ENCODE measurements at places on chromosomes 12 and 14. TPM values are rescaled to one million over a fixed set of nuclear protein-coding genes. Genes with fewer than 3 reads are reported as not detected.

DNA sequence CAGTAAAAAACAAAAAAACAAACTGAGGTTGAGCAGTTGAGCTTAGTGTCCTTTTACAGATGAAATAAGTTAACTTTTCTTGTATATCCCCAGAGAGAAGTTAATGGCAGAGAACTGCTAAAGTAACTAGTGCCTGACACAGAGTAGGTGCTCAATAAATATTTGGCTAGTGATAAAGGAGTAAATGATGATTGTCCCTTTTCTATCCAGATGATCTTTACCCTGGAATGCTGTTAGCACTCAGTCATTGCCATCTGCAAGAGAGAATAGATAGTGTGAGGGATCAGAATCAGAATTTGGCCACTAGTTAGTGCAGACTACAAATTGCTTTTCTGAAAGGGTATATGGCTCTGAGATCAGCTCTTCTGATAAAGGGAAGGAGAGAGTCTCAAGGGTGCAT is 21.6 kb downstream of the VEZT start:
- no peak for DNase-seq

RERG gene
- 44.7 TPM for total RNA-seq

GRCh38 chr12:88371416-88372183 is 208.7 kb downstream of the KITLG start:
- no peak for DNase-seq

PEBP1 gene
- 321 TPM for total RNA-seq

DNA sequence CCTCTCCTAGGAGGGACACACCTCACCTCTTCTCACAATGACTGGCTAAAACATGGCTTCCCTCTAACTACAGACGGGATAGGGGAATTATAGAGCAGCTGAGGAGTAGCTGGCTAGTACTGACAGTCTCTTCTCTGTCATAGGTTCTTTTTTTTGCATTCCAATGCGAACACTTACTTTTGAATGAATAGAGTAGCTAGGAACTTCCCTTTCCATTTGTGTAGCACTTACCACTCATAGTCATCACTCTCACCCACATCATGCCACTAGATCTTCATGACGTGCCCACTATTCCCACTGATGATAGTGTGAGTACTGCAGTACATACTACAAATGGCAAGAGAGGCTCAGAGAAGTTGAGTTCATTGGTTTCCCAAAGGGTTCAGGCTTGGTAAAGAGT is 143.9 kb upstream of the HIF1A start:
- no peak for DNase-seq

- DNase-seq, result no peak
Observed at GRCh38 chr12:24081092-24081529, 131.6 kb upstream of the SOX5 start.

GRCh38 chr12:131096681-131097181 is 143.0 kb downstream of the ADGRD1 start:
- DNase-seq, result peak; percentile 27

TAS2R7 gene
- total RNA-seq, result not detected

- no peak for DNase-seq
Observed at GRCh38 chr12:121731473-121731872, 18.9 kb downstream of the TMEM120B start.

GRCh38 chr14:95523051-95523814 is 6.8 kb upstream of the SYNE3 start:
- DNase-seq, result no peak

DNA sequence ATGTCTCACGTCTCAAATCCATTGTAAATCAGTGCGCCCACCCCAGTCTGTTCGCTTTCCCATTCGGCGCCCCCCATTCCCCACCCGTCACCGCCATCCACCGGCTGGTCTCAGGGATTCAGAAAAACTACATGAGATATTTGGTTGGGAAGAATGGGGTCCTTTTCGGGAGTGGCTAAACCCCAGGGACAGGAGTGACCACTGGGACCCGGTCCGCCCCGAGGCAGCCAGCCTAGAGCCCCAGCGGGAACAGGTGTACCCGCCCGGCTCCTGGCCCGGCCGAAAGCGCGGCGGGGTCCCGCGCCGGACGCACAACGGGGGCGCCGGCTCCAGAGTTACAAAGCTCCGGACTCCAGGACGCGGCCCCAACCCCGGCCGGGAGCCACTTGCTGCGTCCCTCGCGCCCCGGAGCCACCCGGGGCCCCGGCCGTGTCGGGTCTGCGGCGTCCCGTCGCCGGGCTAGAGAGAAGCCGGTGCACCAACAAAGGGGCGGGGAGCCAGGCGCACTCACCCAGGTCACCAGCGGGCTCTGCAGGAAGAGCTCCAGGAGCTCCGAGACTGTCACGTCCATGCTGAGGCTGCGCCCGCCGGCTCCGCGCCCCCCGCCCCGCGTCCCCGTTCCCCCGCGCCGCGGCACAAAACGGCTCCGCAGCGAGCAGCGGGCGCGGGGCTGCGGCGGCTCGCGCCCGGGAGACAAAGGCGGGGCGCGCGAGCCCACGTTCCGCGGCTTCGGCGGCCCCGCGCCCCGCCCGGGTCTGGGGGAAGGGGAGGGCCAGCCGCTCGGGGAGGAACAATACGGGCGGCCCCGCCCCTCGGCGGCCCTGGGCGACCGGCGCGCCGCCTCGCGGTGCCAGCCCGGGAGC is at the start of gene CCDC88C:
CCDC88C (minus strand) TSS at position 701 of the 863 bp plus-strand sequence; CDS start at position 571, 130 bp downstream.
- DNase-seq, result peak; percentile 84

GRCh38 chr14:80005561-80005960 is 205.7 kb downstream of the DIO2 start:
- no peak for DNase-seq

DNA sequence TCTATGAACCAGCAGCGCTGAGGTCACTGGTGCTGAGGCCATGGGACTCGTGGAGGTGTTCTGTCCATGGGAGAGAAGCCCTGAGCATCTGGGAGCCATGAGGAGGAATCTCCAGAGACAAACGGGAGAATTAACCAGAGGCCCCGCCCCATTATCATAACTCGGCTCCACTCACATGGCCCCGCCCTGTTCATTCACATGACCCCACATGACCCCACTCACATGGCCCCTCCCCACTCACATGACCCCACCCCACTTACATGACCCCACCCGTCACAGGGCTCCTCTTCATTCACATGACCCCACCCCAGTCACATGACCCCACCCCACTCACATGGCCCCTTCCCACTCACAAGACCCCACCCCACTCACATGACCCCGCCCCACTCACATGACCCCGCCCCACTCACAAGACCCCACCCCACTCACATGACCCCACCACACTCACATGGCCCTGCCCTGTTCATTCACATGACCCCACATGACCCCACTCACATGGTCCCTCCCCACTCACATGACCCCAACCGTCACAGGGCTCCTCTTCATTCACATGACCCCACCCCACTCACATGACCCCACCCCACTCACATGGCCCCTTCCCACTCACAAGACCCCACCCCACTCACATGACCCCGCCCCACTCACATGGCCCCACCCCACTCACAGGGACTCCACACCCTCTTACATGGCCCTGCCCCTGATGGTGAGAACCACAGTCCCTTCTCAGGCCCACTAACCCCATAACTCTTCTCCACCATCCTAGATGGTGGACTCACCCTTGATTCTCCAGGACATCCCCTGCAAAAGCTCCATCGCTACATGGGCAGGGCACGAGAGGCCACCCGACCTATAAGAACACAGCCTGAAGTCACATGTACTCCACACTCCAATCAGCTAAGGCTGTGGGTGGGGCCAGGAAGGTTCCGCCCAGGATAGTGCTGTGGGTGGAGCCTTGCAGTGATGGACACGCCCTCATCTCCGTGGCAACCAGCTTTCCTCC is 151.1 kb upstream of the SFSWAP start:
- DNase-seq, result no peak

DNA sequence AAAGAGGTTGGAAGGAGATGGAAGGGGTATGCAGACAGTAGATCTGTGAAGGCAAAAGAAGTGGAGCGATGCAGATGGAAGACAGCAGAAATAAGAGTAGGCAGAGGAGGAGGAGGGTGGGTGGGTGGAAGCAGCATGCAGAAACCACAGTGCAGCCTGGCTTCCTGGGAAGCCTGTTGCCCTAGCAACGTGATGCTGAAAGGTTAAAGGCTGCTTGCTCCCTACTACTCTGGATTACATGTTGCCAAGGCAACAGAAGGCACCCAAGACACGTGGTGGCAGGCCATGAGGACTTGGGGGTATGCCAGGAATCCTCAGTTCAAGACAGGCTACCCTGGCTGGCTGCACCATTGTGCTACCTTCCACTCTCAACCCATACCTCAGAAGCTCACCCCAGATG is 129.6 kb downstream of the GRIN2B start:
- DNase-seq, result peak; percentile 64

DNA sequence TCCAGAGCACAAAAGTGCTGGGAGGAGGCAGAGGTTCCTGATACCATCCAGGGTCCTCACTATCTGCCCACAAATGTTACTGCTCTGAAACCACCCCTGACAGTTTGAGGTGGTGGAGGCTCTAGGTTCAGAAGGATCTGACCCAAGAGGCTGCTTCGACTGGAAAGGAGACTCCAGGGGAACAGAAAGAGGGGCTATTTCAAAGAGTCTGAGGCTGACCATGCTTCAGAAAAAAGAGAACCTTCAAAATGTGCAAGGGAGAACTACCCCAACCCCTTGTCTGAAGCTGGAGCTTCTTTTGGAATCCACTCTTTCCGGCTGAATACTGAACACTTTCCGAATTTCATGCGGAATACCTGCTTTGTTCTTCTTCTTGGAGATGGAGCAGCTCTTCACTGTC is 41.8 kb downstream of the RBM19 start:
- DNase-seq, result no peak

ETFBKMT gene
- total RNA-seq, result 8.2 TPM

DNA sequence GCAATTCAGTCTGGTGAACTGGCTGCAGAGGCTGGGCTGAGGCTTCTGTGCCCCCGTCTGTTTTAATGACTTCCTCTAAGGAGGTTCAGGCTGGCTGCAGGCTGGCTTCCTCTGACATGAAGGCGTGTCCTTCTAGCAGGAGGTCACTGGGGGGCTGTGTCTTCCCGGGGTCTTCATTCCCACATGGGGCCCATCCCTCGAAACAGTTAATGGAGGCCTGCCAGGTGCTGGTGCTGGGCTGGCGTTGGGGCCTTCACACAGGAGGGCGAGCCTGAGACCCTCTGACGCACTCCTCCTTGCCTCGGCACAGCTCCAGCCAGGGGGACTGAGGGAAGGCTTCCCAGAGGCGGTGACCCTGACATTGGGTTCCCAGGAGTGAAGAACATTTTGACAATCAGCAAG is 57.7 kb upstream of the DLK1 start:
- no peak for DNase-seq

CEBPE gene
- not detected for total RNA-seq

DNAH10 gene
- total RNA-seq, result 0.28 TPM

SRGAP1 gene
- total RNA-seq, result 13.5 TPM

GRCh38 chr12:6065863-6066199 is 58.6 kb downstream of the VWF start:
- DNase-seq, result no peak

- no peak for DNase-seq
Observed at GRCh38 chr12:77696183-77696582, 134.5 kb upstream of the NAV3 start.

DNA sequence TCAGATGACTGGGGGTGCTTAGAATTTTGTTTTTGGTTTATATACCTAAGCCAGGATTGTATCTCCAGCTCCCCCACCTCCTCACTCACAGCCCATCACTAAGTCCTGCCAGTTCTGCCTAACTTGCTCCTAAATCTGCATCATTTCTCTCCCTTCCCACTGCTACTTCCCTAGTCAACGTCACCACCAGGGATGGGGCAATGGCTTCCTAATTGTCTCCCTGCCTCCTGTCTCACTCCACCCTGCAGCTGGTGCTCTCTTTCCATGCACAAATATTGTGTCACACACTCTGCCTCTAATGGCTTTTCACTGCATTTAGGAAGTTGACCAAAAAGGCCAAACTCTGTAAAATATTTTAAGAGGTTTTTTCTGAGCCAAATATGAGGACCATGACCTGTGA is 11.5 kb downstream of the OAS2 start:
- DNase-seq, result no peak

DNA sequence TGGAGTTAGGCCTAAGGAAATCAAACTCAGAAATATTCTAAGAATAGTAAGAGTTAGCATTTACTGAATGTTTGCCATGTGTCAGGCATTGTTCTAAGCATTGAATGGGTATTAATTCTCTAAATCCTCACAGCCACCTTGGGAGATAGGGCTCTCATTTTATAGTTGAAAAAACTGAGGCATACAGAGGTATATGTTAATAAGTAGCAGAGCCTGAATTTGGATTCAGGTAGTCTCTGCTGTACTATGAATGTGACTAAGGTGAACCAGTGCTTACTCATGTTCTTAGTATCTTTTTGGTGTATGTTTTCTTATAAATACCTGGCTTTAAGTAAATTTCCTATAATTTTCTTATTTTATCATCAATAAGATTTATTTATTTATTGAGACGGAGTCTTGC is 8.1 kb downstream of the ARF6 start:
- DNase-seq, result no peak

DNA sequence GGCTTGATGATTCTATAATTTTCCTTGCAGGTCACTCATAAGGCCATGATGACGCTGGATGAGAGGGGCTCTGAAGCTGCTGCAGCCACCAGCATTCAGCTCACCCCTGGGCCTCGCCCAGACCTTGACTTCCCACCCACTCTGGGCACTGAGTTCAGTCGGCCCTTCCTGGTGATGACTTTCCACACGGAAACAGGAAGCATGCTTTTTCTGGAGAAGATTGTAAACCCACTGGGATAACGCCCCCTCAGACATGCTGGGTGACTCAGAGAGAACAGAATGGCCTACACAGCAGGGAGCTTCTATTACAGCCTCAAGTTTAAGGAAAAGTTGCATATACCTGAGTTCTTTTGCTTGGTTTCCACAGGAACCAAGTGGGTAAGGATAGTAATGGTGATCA is 34.3 kb downstream of the SERPINA3 start:
- no peak for DNase-seq

PZP gene
- 0.31 TPM for total RNA-seq
